ENCODE measurements at places on chromosomes 16 and 17.

- no peak for DNase-seq
Measured at GRCh38 chr17:64936117-64936516, 16.8 kb upstream of the LRRC37A3 start.

- no peak for DNase-seq
Measured at GRCh38 chr17:82243648-82244412, 15.0 kb downstream of the SLC16A3 start.

- DNase-seq = no peak
Measured at GRCh38 chr16:71880176-71880575, 3.8 kb downstream of the ZNF821 start.

- DNase-seq = no peak
Measured at GRCh38 chr17:76014100-76014924, 12.8 kb downstream of the EVPL start.

DNA sequence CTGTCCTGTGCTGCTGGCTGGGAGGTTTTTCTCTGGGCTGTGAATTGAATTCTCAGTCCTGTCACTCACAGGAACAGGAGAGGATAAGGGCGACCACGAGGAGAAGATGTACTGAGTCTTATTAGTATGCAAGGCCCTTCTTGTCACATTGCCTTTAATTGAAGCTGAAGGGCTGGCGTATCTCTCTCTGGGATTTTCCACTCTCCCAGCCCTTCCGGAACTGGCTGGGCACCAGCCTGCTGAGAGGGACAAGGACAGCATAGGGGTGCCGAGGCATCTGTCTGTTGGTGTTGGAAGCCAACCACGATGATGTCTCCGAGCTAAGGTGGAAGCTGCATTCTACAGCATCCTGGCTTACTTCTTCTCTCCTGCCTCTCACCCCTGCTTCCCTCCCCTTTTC, 33.2 kb downstream of the GPRC5B start:
- no peak for DNase-seq

GRCh38 chr17:12301551-12301950, 280.9 kb downstream of the MAP2K4 start:
- DNase-seq = no peak

- DNase-seq = no peak
Measured at GRCh38 chr17:13490906-13491482, 110.7 kb downstream of the HS3ST3A1 start.

- DNase-seq = no peak
Measured at GRCh38 chr16:30183233-30184095, at the start of gene CORO1A. Gene CORO1A (plus strand): TSS chr16:30183602. CDS start chr16:30185210, 1,608 bp downstream.

GRCh38 chr17:78665952-78666920, 89.0 kb upstream of the DNAH17 start:
- no peak for DNase-seq

GRCh38 chr17:1491443-1492248, 840 bp downstream of the MYO1C start:
- DNase-seq = peak; percentile 37

- no peak for DNase-seq
Measured at GRCh38 chr16:65618333-65618732, 496.5 kb upstream of the CDH11 start.

- no peak for DNase-seq
Measured at GRCh38 chr16:62034231-62035114, 1.8 kb downstream of the CDH8 start.

- DNase-seq = no peak
Measured at GRCh38 chr16:15648135-15648730, 1.8 kb upstream of the NDE1 start.

DNA sequence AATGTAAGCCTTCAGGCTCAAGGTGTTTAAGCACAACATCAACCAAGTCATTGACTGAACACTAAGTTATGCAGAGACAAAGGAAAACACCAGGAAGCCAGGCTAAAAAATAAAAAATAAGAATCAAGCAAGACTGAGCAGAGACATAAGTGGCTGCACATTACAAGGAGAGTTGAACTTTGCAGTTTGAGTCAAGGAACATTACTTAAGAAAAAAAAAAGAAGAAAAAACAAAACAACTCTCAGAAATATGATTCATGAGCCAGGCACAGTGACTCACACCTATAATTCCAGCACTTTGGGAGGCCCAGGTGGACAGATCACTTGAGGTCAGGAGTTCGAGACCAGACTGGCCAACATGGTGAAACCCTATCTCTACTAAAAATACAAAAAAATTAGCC, 168.1 kb downstream of the C16orf95 start:
- DNase-seq = peak; percentile 8

GRCh38 chr16:70688246-70688742, 2.4 kb upstream of the MTSS2 start:
- no peak for DNase-seq

GRCh38 chr17:8345052-8345690, 5.5 kb downstream of the ODF4 start:
- no peak for DNase-seq

DNA sequence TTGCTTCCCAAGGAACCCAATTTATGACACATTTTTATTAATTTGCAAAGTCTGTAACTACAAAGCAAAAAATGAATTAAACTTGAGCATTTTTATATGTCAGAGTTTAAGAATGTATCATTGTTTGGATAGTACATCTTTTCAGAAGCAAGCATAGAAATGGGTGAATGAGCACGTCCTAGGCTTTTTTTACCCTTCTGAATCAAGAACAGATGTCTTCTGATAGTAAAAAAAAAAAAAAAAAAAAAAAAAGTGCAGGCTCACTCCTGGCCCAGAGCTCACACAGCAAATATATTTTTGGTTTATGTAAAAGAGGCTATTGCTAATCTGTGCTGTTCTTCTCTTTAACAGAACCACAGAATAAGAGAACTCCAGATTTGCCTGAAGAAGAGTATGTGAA, 6.3 kb downstream of the TERF2IP start:
- peak; percentile 24 for DNase-seq

GRCh38 chr16:17125671-17126070, 345.1 kb downstream of the XYLT1 start:
- DNase-seq = no peak

GRCh38 chr16:3101018-3101840, 2.1 kb upstream of the ZSCAN10 start:
- DNase-seq = no peak

DNA sequence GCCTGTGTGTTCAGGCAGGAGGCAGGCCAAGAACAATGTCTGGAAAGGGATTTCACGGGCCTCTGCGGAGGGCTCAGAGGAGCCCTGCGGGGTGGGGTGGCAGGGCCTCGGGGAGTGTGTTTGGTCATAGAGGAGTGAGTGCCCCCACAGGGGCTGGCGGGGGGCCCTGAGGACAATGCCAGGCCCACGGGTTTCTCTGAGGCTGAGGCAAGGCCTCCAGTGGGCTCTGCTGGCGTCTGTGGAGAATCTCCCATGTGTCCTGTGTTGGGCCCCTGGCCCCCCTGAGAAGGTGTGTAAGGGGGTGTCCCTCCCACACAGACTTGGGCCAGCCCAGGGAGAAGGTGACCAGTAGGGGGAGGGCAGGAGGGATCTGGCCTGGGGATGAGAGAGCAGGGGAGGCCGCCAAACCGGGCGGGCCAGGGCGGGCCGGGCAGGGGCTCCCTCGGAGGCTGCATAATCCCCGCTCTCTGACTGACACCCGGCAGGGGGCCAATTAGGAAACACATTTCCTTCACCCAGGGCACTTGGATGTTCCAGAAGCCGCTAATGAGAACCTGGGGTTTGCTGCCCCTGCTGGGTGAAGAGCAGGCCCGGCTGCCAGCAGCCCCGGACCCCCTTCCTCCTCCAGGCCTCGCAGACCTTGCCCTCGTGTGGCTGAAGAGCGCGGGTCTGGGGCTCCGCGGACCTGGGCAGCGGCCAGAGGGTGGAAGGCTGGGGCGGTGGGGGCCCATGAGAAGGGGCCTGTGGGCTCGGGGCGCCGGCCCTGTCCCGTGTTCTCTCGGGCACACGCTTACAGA, 204.2 kb downstream of the NTN1 start:
- no peak for DNase-seq

DNA sequence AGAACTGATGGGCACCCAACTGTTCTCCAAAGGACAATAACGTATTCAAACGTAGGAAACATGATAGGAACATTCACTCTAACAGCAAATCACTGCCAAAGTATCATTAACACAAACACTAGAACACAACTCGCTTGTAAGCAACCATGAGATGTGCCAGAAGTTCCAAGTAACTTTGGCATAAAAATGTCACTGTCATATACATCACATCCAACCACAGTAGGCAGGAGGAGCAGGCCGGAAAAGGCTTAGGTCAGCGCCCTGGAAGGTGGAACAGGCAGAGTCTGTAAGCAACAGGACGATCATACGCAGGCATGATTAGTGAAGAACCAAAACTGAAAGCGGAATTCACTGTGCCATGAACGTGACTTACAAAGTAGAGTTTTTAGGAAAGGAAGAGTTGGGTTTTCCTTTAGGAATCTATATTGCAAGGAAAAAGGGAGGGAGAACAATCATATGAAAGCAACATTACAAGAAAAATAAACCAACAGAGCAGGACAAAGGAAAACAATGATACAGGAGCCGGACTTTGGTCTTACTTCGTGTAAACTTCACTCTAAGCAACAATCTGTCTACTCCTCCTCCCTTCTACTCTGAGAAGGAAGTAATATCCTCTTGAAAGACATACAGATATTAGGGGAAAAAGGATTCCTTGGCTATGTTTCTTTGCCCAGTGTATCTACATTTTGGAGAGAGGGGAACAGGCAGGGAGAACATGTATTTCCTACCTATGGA, 52.3 kb downstream of the YWHAE start:
- DNase-seq = no peak

- no peak for DNase-seq
Measured at GRCh38 chr17:64596439-64596838, 65.7 kb downstream of the SMURF2 start.

DNA sequence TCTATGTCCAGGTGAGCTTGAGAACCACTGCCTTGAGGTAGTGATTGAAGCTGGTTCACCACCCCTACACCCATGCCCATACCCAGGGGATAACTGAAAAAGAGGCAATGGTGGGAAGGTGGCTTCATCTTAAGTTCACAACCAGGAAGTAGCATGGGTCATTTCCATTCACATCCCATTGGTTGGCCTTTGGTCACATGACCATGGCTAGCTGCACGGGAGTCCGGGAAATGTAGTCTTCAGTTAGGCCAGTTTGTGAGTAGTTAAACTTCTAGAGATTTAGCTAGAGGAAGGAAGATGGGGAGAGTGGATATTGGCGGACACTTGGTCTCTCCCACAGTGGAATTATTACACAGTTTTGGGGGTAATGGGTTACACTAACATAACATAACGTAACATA, 92.9 kb downstream of the RGS9 start:
- DNase-seq = no peak

DNA sequence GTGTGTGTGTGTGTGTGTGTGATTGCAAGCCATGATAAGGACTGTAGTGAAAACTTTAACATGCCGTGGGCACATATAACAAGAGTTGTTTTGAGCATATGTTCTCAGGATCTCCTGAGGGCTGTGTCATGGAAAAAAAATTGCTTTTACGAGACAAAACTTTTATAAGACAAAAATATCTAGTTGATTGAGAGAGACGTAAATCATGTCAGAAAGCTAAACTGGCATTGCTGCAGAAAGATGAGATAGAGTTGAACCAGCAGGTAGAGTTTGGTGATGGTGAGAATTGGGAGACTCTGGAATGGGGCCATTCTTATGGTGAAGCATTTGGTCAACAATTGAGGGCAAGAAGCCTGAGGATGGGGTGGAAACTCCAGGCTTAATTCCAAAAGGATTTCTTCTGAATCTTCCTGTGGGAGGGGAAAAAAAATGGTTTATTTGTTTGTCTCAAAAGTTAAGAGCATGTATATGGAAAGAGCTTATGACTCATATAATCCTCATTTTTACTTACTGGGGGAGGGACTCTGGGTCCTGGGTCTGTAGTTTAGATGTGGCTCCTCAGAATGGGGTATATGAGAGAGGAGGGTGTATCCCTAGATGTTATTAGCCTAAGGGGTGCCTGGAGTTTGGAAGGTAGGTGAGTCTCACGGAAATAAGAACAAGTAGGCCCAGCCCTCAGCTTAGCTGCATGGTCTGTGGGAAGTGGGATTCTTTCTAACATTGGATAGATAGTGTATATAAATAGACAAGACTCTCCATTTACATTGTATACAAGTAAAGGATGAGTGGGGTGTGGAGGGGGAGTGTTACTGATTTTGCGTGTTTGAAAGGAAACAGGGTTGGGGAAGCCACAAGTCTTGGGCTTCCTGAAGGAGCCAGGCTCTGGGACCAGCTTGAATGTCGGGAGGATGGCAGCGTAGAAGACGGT, 7.1 kb downstream of the MINK1 start:
- no peak for DNase-seq

- no peak for DNase-seq
Measured at GRCh38 chr17:7176841-7177190, 2.4 kb downstream of the ASGR1 start.

GRCh38 chr17:16100737-16101400, 101.2 kb downstream of the TTC19 start:
- DNase-seq = no peak

GRCh38 chr17:37735165-37735564, 9.7 kb downstream of the HNF1B start:
- DNase-seq = no peak

- no peak for DNase-seq
Measured at GRCh38 chr17:11814655-11815262, 182.5 kb downstream of the ZNF18 start.

GRCh38 chr17:79668344-79669250, 57.7 kb upstream of the RBFOX3 start:
- no peak for DNase-seq

- DNase-seq = no peak
Measured at GRCh38 chr17:5355421-5356129, 63.9 kb downstream of the NUP88 start.

DNA sequence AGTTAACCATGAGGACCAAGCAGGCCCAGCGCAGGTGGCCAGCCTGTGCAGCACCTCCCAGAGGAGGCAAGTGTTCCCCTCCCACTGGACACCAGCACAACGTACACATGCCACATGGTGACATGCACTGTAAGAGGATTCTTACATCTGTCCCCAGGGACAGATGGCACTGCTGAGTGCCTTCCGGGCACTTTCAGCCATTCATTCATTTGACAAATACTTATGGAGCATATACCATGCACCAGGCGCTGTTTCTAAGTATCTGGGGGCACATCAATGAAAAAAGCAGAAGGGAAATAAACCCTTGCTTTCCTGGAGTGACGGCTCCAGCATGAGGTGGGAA, 79.6 kb downstream of the GAS7 start:
- DNase-seq = no peak

GRCh38 chr17:50439008-50439407, 13.0 kb downstream of the ACSF2 start:
- DNase-seq = no peak

- no peak for DNase-seq
Measured at GRCh38 chr17:77899498-77899897, 59.0 kb upstream of the TNRC6C start.

GRCh38 chr16:78705694-78706093, 606.2 kb downstream of the WWOX start:
- no peak for DNase-seq

- no peak for DNase-seq
Measured at GRCh38 chr17:7336240-7337175, at the start of gene ACAP1. Gene ACAP1 (plus strand): TSS chr17:7336529. CDS start chr17:7336735, 206 bp downstream.

GRCh38 chr17:9645851-9646545, 681 bp downstream of the USP43 start:
- DNase-seq = no peak

- no peak for DNase-seq
Measured at GRCh38 chr16:31528523-31529107, 915 bp downstream of the AHSP start.

- DNase-seq = no peak
Measured at GRCh38 chr16:50121721-50122445, 31.2 kb upstream of the TENT4B start.
